Activated naive CD4-positive, alpha-beta T cell treated with anti-CD3 and anti-CD28 coated beads, Interleukin-2, amount 50 U/mL, for 72 hours (primary cell): ENCODE measurements at places on chromosomes 16 and 17. TPM values are rescaled to one million over a fixed set of nuclear protein-coding genes. Genes with fewer than 3 reads are reported as not detected.

DNA sequence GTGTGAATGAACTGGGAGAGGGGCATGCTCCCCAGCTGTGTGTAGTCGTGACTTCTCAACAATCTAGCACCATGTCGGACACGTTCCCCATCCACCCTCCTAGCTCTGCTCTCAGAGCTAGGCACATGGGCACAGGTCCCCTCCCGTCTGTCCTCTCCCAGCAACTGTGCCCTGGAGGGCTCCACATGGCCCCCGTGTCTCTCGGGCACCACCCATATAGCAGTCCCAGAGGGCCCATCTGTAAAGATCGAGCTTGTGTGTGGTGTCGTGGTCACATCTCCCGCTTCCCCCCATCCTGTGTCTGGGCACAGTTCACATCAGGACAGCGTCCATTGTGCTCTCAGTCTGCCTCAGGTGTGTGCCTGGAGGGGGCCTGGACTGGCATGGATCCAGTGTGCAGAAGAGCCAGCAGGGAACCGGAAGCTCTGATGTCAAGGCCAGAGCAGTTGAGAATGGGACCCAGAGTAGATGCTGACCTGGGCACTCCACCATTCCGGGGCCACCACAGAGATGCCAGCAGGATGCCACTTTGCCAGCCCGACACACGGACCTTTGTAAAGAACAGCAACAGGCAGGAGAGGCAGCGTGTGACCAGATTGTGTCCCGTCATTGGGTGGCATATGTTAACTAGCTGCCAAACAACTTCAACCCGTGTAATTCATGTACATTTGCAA, 55.7 kb downstream of the MARF1 start:
- DNase-seq, result no peak

GRCh38 chr17:44487170-44487569, 16.0 kb downstream of the GPATCH8 start:
- no peak for DNase-seq

DNA sequence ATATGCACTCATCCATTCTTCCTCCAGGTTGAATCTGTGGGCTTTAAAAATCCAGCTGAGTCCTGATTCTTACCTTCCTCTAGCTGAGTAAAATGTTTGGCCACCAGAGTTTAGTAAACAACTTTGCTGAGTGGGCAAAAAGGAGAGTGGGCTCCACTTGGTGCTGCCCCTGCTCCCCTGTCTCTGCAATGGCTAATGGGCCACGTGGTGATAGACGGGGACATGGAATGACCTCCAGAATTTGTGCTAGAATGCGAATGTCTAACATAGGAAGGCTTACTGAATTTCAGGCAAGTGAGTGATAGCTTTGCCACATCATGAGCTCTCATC, 137.3 kb upstream of the CES5A start:
- no peak for DNase-seq

GRCh38 chr16:69329369-69330285, 761 bp downstream of the PDF start:
- no peak for DNase-seq

- DNase-seq, result no peak
These were observed 7.8 kb upstream of the USP31 start for GRCh38 chr16:23156946-23157460.

- DNase-seq, result no peak
These were observed 9.1 kb upstream of the MSL1 start for GRCh38 chr17:40112718-40113109.

- no peak for DNase-seq
These were observed 330.1 kb downstream of the CDH11 start for GRCh38 chr16:64791756-64792155.

- DNase-seq, result no peak
These were observed 131.0 kb upstream of the N4BP1 start for GRCh38 chr16:48740964-48741363.

DNA sequence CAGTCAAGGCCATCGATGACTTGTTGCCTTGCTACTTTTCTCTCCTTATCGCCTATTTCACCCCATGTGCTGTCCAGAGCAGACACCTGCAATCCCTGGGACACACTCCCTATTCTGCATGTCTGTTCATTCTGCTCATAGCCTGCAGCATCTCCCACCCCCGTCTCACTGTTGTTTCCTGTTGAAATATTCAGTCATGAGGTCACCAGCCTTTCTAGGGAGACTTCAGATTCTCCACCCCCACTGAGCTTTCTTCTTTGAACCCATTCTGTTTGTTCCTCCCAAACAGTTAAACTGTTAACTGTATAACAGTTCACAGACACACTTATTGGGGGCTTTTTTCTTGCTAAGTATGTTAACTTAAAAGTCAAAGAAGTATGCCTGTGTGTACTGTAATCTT, 94.4 kb downstream of the AATF start:
- DNase-seq, result no peak

- DNase-seq, result no peak
These were observed 294.9 kb upstream of the FOXF1 start for GRCh38 chr16:86215233-86215978.

DNA sequence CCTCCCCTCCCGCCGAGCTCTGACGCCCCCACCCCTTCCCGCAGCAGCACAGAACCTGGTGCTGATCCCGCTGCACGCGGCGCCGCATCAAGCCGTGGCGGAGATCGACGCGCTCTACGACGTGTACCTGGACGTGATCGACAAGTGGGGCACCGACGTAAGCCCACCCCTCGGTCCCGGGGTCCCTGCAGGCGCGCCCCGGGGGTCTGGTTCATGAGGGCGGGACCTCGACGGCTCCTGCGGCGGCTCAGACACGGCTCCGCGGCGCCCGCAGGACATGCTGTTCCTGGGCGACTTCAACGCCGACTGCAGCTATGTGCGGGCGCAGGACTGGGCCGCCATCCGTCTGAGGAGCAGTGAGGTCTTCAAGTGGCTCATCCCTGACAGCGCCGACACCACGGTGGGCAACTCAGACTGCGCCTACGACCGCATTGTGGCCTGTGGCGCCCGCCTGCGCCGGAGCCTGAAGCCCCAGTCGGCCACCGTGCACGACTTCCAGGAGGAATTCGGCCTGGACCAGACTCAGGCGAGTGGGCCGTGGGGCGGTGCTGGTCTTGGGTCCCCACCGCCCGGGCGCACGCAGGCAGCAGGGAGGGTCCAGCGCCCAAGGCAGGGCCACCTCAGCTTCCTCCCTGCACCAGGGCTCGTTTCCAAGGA, 1.4 kb downstream of the DNASE1L2 start:
- DNase-seq, result no peak

- peak; percentile 81 for DNase-seq
These were observed at the start of gene ADCY7 for GRCh38 chr16:50266337-50267091. TSS of gene ADCY7 (plus strand) at chr16:50266551. CDS start at chr16:50288180, 21,629 bp downstream.

GRCh38 chr17:43003542-43004172, 2.9 kb upstream of the IFI35 start:
- no peak for DNase-seq

- DNase-seq, result no peak
These were observed 16.3 kb upstream of the SALL1 start for GRCh38 chr16:51167170-51167895.

- no peak for DNase-seq
These were observed 10.8 kb downstream of the ALOX12B start for GRCh38 chr17:8076502-8077266.

DNA sequence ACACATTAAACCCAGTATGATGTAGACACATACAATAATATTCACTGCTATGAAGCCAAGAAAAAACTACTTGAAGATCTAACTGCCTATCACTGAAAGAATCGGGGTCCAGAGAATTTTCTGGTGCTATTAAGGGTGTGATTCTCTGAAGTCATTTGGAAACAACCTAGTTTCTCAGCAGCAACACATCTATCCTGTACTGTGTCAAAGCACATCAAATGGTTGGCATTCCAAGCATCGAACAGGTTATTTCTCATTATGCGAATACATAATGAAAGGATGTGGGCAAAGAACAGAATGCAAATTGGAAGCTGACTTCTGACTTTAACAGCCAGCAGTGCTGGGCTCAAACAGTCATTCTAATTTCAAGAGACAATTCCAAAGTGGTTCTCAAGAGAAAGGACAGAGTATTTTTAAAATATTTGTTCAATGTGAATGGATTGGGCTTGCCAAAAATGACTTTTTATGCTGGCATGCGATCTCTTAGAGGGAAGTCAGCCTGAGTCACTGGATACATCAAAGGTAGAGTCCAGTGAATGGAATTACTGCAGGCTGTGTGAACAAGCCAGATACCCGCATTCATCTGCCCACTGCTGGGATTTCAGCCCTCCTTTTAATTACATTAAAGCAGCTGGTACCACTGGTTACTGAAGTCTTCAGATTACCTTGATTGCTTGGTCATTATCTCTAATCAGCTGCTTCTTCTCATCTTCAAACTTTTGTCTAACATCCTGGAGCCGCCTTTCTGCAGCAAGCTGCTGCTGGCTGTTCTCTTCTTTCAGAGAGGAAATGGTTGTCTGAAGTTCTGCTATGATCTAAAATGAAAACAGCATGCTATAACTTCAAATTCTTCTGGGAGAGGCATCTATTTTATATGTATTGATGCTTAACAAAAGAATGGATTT, 181.2 kb upstream of the AXIN2 start:
- DNase-seq, result no peak

Gene TAOK1
- 37.9 TPM for total RNA-seq

Gene GLOD4
- 63.3 TPM for total RNA-seq

Gene LCMT1
- total RNA-seq, result 38.9 TPM

Gene RNF112
- 0.71 TPM for total RNA-seq

Gene HASPIN
- total RNA-seq, result 24.0 TPM

Gene GRIN2A
- total RNA-seq, result not detected

Gene PRR35
- not detected for total RNA-seq

Gene ABCA6
- not detected for total RNA-seq

Gene ODAD4
- 1.2 TPM for total RNA-seq

Gene MMP15
- 0.76 TPM for total RNA-seq

Gene SEPTIN12
- total RNA-seq, result not detected

Gene SAMD14
- total RNA-seq, result 1.3 TPM
